Activated T-cell treated with anti-CD3 and anti-CD28 coated beads, Interleukin-2, amount 50 U/mL, for 72 hours (primary cell): ENCODE measurements at places on chromosomes 6 and 20. TPM values are rescaled to one million over a fixed set of nuclear protein-coding genes. Genes with fewer than 3 reads are reported as not detected.
A peak's percentile ranks its signal among the peaks of the same experiment; 100 is the strongest.

- no peak overlapping the region for H3K27ac ChIP-seq
- no peaks in the 10 kb centered on the region for H3K4me1 ChIP-seq
- H3K36me3 ChIP-seq: no peaks in the 10 kb centered on the region
- peaks cover 16% of the 10 kb centered on the region for H3K27me3 ChIP-seq
- no peak for DNase-seq
Observed at GRCh38 chr6:163324688-163325389, 89.7 kb upstream of the QKI start.

- no peak overlapping the region for H3K4me3 ChIP-seq
- peaks cover 26% of the 10 kb centered on the region for H3K4me1 ChIP-seq
- DNase-seq: peak; percentile 8
Observed at GRCh38 chr6:134035823-134036296, 16.6 kb downstream of the SLC2A12 start.

The LTA gene
- 110 TPM for total RNA-seq

The DOK5 gene
- total RNA-seq: 0.99 TPM
